ENCODE measurements at places on chromosomes 11 and 22. TPM values are rescaled to one million over a fixed set of nuclear protein-coding genes. Genes with fewer than 3 reads are reported as not detected.

DNA sequence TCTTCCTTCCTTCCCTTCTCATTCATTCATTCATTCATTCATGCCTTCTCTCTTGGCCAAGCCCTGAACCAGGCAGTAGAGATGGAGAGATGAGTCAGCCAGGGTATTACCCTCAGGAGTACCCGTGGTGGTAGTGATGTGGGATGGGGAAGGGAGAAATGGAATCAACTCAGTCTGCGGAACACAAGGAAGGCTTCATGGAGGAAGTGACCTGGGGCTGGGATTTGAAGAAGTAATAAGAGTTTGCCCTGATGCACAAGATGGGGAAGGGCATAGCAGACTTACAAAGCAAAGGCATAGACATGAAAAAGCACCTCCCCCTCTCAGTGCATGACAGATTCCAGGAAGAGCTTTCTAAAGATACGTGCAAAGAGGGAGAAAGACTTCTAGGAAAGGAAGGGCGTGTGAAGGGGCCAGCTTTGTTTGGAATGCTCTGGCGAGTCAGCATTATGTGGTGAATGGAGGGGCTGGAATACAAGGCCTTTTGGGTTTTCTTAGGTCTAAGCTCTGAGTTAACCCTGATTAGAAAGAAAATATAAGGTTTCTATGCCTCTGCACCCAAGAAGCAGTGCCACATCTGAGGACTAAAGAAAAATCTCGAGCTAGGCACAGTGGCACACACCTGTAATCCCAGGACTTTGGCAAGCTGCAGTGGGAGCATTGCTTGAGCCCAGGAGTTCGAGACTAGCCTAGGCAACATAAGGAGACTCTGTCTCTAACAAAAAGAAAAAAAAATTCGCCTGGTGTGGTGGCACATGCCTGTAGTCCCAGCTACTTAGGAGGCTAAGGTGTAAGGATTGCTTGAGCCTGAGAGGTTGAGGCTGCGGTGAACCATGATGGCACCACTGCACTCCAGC is 36.4 kb upstream of the ACER3 start:
- no peak overlapping the region for H3K4me3 ChIP-seq
- no peaks in the 10 kb centered on the region for H3K4me1 ChIP-seq
- H3K27ac ChIP-seq, result no peak overlapping the region
- no peaks in the 10 kb centered on the region for H3K36me3 ChIP-seq
- DNase-seq, result no peak

Gene ENTHD1
- not detected for total RNA-seq

DNA sequence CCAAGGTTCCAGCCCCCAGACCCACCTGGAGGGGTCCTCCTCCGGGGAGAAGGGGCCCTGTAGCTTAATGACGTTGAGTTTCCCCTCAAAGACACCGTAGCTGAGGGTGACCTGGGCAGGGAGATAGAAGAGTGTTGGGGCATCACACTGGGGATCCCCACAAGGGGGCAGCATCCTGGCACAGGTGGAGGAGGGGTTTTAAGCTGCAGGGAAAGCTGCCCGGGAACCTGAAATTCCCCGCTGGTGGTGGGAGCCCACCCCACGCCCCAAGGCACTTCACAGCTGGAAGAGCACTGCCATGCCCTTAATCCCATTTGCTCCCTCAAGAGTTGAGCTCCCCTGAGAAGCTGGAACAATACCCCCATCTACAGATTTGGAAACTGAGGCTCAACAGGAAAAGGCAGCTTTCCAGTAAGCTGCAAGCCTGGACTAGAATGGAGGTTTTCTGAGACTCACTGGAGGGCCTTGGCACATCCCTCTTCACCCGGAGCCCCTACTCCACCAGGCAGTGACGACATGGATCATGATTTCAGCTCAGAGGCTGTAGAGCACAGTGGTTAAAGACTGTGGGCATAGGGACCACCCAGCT is 13.7 kb downstream of the MFNG start:
- peak; percentile 60 for DNase-seq
- H3K4me3 ChIP-seq, result no peak overlapping the region
- no peaks in the 10 kb centered on the region for H3K4me1 ChIP-seq
- no peaks in the 10 kb centered on the region for H3K36me3 ChIP-seq
- no peaks in the 10 kb centered on the region for H3K27me3 ChIP-seq
- H3K27ac ChIP-seq, result no peak overlapping the region

DNA sequence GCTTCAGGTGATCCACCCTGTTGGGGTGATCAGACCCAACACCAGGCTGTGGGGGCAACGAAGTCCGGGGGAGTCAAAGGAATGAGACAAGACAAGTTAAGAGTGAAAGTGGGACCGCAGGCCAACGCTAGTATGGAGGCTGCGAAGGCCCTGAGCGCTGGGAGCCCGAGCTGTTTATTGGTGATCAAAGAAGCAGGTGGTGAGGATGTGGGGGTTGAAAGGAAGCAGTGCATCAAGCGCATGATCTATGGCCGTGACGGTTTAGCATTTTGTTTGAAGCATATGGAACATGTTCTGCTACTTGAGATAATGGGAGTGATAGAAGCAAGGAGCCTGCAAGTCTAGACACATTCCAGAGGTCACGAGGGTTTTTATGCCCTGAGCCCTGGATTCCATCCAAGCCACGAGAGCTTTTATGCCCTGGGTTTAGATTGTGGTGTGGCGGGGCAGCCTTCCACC is 49.5 kb downstream of the MCHR1 start:
- no peaks in the 10 kb centered on the region for H3K36me3 ChIP-seq
- no peak overlapping the region for H3K4me3 ChIP-seq
- DNase-seq, result no peak
- peaks cover 6% of the 10 kb centered on the region for H3K4me1 ChIP-seq
- no peaks in the 10 kb centered on the region for H3K27me3 ChIP-seq
